ENCODE measurements at places on chromosomes 1 and 21.

DNA sequence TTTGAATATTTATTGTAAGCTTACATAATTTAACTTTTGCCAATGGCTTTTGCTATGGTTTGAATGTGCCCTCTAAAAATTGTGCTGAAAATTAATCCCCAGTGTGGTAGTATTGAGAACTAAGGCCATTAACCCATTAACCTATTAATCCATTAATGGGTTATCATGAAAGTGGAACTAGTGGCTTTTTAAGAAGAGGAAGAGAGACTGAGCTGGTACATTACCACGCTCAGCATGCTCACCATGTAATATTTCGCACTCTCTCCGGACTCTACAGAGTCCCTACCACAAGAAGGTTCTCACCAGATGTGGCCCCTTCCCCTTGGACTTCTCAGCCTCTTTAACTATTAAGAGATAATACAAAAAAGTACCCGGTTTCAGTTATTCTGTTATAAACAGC, 164.4 kb upstream of the ZRANB2 start:
- no peak for DNase-seq

DNA sequence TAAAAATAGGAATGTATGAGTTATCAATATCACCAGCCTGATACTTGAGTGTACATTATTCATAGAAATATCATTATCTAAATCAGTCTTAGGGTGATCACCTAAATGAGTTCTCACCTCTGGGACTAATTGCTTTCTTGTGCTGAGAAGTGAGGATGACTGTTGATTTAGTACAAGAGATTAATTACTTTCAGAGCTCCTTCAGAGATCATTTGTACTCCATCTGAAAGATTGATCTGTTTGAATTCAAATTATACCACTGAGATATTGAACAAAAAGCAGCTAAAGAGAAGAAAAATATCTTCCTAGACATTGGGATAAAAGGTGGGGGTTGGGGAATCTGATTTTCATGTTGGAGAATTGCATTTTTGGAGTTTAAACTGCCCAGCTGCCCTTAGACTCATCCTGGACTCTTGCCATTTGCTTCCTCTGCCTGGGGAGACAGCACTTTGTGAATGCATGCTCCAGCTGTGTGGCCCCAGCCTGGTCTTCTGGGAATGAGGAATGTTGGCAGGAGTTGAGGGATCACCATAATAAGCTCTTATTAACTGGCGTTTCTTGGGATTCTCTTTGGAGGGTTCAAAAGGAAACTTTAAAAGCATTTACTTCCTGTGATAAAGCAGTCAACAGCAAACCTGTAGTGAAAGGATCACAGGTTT, 19.7 kb upstream of the PGBD2 start:
- no peak for DNase-seq

- no peak for DNase-seq
These were observed 1075.0 kb downstream of the TTLL7 start for GRCh38 chr1:82923931-82924330.

DNA sequence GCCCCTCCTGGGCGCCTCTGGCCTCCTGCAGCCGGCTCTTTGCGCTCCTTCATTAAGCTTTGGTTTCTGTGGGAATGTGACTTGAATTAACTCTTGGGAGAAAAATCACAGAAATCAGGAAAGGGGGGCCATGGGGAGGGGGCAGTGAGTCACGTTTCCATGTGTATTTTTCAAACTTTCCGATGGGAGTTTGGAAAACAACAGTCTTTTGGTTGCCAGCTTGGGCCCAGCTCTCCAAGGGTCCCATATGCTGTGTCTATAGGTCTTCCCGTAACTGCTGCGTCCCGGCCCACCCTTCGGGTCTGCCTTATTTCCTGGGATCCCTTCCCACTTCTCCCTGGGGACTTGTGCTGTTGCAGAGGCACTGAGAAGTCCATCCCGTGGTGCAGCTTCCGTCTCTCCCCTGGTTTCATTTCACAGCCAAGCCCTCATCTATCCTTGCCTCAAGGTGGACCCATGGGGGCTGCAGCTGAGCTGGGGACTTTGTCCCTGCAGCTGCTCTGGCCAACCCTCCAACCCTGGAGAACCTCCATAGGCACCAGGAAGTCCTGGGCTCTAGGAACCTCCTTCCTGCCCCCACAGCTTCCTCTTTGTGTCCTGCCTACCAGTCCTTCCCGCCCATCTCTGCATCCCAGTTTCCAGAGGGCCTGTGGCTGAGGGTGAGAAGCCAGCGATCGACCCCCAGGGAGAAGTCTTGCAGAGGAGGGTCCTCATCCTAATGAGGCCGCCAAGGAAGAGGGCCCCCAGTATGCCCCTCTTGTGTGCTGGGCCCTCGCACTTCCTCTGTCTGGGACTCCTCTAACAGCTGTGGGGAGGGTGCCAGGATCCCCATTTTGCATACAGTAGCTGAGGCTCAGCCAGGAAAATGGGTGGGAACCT, 11.6 kb upstream of the LMNA start:
- no peak for DNase-seq

- no peak for DNase-seq
These were observed 94.9 kb upstream of the IGSF21 start for GRCh38 chr1:18012686-18013085.

- DNase-seq: no peak
These were observed 182.8 kb upstream of the TMEM51 start for GRCh38 chr1:14970799-14971141.

GRCh38 chr1:208601561-208601960, 357.4 kb upstream of the PLXNA2 start:
- no peak for DNase-seq

DNA sequence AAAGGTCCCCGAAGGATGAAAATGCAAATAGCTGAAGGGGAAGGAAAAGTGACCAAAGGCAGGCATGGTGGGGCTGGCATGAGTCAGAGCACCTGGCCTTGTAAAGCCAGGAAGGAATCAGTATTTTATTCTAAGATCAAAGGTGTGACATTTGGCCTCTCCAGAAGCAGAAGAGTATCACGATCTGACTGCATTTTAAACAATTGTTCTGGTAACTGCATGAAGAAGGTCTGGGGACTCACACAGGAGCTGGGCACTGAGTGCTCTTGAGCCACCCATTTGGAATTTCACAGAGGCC, 23.2 kb downstream of the MAB21L3 start:
- no peak for DNase-seq

GRCh38 chr1:150149271-150150132, at the start of gene PLEKHO1:
Gene PLEKHO1 (plus strand): TSS chr1:150149916. CDS start chr1:150150258, 342 bp downstream.
- DNase-seq: peak; percentile 52

- DNase-seq: no peak
These were observed 282.7 kb upstream of the ADGRL2 start for GRCh38 chr1:81517987-81518386.

DNA sequence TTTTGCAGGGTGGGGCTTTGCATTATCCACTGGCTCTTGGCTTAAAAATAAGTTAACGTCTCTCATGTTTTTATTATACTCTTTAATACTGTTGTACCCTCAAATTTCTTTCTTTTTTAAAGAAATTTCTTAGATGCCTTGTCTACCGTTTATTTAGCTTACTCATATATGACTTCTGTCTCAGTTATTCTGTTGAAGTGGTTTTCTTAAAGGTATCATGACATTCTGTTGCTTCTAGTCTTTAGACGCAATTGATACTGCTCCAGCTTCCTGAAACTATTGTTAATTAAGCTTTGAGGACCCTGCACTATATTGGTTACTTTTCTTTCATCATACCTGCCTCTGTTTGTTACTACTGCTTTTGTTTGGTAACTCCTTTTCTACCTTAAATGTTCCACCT, 11.7 kb downstream of the PKN2 start:
- no peak for DNase-seq

DNA sequence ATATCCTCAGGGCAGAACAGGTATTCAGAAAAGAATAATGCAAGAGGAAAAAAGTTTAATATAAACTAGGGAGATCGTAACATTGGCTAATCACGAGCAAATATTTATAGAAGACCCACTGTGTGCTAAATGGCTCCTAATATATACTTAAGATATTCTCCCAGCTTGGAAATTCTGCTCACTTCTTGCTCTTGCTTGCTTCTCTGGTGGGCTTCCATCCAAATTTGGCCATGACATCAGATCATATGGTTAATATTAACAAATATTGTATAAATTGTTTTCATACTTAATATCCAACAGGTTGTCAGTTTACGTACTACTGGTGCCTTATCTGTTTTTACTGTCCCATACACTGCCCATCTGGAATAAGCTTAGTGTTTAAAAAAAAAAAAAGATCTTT, 1.1 kb downstream of the COX20 start:
- no peak for DNase-seq

- no peak for DNase-seq
These were observed 136.3 kb downstream of the GPR52 start for GRCh38 chr1:174584071-174584470.

DNA sequence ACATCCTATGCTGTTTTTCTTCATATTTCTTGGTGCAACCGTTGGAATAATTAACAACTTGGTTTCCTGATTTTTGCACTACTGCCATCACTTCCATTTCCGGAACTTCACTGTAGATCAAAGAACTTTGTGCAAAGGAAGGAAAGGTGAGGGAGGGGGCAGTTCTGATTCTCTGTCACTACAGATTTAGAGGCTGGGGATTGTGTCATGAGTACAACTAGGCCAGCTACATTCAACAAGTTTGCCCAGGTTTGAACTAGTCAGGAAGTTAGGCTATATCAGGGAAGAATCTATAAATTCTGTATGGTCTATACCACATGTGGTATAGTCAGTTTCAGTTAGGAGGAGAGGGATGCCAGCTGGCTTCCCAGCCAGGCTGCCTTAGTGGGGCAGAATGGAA, 84.2 kb downstream of the RGL1 start:
- DNase-seq: no peak

DNA sequence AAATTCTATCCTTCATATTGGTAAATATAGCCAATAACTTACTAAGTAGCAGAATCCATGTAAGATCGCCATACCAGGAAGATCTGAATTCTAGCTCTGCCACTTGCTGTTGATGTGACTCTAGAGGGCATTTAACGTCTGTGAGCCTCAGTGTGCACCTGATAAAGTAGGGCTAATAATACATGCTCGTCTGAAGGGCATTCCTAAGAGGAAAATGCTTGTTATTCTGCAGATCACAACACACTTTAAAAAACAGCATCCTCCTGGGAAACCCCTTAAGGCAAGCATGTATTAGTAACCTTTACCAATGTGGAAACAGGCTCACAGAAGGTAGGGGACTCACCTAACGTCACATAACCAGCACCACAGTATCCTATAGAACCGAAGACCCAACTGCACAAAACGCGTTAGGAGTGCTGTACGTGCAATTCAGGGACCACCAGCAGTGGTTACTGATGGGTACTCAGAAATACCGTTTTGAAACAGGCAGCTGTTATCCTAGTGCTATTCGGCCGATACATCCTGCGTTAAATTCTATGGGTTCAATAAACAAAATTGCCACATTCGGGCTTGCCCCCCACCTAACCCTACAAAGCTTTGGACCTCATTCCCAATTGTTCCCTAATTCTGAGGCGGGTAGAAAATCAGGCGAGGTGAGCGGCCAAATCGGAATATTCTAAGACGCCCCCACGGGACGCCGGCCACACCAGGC, 758 bp downstream of the DEPDC1 start:
- DNase-seq: no peak

DNA sequence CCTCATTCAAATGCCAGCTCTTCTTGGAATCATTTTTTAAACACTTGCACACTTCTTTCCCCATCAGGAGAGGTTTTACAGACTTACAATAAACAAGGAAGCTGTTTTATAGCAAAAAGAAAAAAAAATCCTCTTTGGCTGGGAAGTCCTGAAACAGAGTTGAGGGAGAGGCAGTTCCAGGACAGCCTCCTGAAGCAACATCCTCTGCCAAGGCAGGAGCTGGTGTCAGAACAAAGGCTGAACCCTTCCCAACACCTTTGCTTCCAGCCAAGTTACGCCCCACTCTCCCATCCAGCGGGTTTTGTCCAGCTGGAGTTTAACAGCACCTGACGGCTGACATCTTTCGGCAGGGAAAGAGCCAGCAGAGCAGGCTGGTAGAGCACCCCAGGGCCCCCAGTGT, 287.8 kb downstream of the RRAGC start:
- DNase-seq: no peak

GRCh38 chr1:70438529-70438928, 27.5 kb downstream of the CTH start:
- DNase-seq: no peak

GRCh38 chr1:25907601-25908000, 1.4 kb upstream of the STMN1 start:
- no peak for DNase-seq

GRCh38 chr1:87318056-87318650, 10.5 kb upstream of the LMO4 start:
- DNase-seq: no peak

GRCh38 chr1:196557797-196558196, 50.4 kb downstream of the KCNT2 start:
- no peak for DNase-seq

GRCh38 chr1:193729429-193729828, 543.0 kb upstream of the B3GALT2 start:
- DNase-seq: no peak

DNA sequence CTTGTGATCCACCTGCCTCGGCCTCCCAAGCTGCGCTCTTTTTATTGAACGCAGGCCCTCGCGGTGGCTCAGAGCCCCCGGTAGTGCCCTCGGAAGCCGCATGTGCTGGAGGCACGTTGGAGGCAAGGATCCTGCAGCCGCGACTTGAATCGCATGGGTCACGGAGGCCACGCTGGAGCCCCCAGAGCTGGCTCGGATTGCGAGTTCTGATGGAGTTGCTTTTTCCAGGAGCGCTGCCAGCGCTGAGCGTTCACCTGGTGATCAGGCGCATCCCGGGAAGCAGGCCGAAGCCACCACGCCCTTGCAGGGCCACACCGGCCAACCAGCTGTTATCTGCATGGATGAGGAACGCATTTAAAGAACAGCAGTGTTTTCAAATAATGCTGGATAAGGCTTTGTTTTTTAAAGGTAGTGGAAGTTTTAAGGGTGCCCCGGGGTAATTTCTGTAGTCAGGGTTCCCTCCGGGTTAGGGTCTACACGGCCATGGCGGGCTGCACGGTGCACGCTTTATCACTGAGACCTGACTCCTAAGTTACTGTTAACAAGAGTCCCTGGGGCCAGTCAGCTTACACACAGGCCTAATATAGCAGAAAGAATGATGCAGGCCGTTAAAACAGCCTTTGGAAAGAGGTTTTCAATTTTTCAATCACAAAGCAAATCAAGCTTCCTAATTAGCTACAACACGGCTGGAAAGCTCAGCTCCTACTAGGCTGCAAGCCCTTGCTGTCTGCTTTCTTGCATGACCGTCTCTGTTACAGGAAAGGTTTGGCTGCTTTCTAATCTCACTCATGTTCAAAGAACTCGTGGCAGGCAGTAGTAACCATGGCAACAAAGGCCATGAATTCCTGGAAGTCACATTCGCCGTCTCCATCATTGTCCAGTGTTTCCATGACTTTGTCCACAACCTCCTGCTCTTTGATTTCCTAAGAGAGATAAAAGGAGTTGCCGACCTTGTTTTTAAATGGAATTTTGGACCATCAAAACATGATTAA, 6.0 kb downstream of the S100B start:
- no peak for DNase-seq

- DNase-seq: no peak
These were observed 53.8 kb upstream of the HPDL start for GRCh38 chr1:45272913-45273371.

GRCh38 chr1:55695552-55695951, 480.4 kb upstream of the USP24 start:
- no peak for DNase-seq

GRCh38 chr1:180854001-180854400, 58.7 kb upstream of the KIAA1614 start:
- no peak for DNase-seq

Data from C1 segment of cervical spinal cord (tissue), 14 donors.